Fibroblast of skin of left quadriceps (primary cell): ENCODE measurements at places on chromosomes 4 and X.

DNA sequence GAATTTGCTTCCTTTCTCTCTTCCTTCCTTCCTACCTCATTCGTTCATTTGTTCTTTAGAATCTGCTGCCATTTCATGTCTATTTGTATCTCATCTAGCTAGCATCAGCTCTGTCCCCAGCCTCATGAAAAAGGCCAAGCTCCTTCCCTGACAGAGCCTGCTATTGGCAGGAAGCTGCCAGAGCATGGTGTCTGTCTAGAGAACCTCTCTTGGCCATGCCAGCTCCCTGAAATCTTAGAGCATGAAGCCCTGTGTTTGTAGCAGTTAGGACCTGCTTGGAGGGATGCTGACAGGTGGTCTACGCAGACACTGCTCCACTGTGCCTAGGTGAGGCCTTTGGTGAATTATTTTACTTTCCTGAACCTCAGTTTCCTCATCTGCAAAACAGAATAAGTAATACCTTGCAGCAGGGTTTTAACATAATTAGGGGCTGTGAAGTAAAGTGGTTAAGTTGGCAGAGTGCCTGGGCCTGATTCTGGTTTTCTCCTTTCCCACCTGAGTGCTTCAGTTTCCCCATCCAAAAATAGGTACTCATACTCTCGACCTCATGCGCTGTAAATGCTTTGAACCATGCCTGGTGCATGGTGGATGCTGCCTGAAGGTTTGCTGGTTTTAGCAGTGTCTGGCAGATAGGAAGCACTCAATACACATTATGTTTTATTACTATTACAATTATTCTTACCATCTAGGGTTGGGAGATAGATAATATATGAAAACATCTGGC is 4.7 kb downstream of the PTTG2 start:
- no peak for DNase-seq

- DNase-seq, result no peak
Observed at GRCh38 chr4:154344686-154345085, 146.9 kb downstream of the DCHS2 start.

DNA sequence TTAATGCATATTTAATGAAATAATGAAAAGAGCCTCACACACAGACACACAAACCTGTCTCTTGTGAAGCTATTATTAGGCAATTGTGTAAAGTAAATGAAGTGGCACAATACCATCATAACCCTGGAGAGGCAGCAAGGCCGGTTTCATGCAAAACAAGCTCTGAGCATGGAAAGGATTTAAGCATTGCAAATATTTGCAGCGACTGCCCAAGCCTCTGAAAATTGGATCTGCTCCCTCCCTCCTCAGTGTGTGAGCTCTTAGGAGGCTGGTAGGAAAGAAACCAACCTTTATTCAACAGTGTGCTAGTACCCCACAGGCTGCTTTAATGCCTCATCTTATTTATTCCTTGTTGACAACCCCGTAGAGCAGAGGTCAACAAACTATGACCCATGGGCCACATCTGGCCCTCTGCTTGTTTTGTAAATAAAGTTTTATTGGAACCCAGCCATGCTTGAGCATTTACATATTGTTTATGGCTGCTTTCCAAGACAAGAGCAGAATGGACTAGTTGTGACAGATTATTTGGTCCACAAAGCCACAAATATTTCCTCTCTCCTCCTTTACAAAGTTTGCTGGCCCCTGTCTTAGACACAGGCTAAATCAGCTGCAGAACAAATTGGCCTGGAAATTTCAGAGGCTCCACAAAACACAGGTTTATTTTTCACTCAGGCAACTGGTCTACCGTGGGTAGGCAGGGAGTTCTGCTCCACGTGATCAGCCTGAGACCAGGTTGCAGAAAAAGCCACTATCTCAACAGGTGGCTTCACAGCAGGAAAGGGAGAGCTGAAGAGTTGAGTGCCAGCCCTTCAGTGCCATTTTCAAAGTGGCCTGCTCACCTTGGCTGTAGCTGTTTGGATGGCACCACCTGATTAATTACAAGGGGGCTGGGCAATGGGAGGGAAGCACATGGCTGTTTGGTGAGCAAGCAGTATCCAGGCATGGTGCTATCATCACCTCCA is 16.8 kb downstream of the RS1 start:
- DNase-seq, result no peak

DNA sequence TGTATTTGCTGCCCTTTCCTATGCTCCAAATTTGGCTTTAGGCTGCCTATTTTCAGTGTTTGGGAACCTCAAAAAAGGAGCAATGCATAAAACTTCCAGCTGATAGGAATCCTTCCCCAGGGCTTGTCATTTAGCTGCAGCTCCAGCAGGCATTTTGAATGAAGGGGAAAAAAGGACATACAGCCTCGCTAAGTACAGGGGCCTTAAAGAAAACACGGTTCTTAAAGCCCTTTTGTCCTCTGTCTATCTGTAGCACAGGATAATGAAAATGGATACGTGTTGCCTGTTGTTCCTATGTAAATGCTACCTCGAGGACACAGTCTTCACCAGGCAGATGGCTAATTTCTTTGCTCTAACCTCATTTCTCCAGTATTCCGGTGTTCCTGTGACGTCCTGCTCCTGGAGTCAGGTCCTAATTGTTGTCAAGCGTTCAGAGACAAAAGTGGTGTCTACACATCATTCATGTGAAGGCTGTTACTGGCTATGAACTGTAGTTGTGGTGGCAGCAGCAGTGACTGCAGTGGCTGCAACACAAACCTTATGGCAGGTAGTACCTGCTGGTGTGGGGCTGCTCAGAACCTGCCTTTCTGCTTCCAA is 117.4 kb downstream of the MGST2 start:
- no peak for DNase-seq

GRCh38 chr4:158936238-158936637 is 166.6 kb upstream of the RAPGEF2 start:
- no peak for DNase-seq

DNA sequence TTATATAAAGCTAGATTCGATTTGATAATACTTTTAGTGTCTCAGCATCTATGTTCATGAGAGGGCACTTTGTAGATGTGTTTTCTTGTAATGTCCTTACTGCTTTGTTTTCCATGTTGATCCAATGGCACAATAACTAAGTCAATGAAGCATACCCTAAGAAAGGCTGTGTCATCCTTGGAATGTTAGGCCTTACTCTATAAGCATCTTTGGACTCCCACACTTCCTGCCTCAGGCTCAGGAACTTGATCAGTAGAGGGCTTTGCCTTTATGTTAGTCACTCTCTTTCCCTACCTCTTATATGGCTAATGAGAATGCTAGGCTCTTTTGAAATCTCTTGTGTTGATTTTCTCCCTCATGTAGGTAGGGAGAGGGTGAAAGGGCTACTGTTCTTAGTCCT is 33.2 kb upstream of the EDA2R start:
- DNase-seq, result no peak

- no peak for DNase-seq
Observed at GRCh38 chrX:36160081-36160480, 240.5 kb downstream of the CFAP47 start.

GRCh38 chr4:146834263-146835034 is 111.2 kb downstream of the TTC29 start:
- no peak for DNase-seq

DNA sequence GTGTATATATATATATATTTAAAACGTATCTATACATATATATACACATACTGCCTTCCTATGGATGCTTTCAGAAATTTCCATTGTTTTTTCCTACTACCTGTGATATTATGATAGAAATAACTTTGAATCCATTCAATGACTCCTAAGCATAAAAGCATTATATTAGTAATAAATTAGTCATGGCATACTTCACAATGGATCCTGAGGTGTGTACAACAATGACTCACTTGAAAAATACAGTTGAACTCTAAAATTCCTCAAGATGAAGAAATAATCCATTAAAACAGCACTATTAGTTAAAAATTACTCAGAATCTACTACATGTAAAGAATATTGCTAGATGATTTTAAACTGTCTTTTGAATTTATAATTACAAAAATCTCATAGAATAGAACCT is 201.1 kb downstream of the STPG2 start:
- no peak for DNase-seq

DNA sequence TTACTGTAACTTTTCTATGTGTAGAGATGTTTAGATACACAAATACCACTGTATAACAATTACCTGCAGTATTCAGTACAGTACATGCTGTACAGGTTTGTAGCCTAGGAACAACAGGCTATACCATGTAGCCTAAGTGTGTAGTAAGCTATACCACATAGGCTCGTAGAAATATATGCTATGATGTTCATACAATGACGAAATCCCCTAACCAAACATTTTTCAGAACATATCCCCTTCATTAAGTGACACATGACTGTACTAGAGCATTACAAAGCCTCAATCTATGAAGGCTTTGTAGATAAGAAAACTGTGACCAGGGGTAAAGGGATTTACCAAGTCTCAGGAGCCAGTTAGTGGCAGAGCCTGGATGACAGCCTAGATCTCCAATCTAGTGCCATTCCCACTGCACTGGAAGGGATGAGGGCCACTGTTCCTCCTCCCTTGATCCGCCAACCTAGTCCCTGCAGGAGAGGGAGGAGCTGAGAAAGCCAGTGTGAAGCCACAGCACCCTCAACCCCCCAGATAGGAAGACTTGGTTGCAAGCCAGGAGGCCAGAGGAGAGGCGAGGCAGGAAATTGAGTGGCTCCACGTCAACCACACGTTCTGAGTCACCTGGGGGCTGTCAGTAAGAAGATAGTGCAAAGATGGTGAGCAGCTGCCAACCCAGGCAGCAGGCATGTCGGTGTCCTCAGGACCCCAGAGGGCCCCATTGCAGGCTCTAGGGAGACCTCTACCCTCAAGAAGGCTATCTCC is 227.7 kb downstream of the BCOR start:
- DNase-seq, result no peak

DNA sequence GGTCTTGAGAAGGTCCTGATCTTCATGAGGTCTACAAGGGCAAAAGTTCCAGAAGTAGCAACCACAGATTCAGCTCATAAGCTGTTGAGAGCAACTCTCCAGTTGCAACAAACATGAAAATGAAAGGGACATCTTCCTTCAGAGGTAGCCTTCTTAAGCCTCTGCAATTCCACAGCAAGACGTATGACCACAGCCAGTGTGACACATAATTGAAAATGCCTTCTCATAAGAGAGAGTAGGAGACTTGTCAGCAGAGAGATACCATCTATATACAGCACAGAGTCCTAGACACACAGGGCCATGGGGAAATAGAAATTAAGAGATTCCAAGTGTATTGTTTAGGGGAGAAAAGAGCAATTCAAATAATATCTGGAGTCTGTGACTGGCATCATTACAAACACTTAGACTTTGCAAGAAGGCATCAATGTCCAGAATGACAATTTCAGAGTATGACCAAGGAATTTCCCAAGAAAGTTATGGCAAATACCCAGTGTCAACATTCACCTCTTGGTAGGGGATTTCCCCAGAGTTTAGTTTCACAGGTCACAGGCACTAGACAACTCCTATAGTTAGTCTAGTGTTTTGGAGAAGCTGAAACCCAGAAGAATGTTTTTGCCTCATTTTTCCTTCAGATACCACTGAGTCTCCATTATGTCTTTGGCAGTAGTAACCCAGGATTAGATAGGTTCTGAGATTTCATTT is 340.3 kb downstream of the ZNF674 start:
- DNase-seq, result no peak

DNA sequence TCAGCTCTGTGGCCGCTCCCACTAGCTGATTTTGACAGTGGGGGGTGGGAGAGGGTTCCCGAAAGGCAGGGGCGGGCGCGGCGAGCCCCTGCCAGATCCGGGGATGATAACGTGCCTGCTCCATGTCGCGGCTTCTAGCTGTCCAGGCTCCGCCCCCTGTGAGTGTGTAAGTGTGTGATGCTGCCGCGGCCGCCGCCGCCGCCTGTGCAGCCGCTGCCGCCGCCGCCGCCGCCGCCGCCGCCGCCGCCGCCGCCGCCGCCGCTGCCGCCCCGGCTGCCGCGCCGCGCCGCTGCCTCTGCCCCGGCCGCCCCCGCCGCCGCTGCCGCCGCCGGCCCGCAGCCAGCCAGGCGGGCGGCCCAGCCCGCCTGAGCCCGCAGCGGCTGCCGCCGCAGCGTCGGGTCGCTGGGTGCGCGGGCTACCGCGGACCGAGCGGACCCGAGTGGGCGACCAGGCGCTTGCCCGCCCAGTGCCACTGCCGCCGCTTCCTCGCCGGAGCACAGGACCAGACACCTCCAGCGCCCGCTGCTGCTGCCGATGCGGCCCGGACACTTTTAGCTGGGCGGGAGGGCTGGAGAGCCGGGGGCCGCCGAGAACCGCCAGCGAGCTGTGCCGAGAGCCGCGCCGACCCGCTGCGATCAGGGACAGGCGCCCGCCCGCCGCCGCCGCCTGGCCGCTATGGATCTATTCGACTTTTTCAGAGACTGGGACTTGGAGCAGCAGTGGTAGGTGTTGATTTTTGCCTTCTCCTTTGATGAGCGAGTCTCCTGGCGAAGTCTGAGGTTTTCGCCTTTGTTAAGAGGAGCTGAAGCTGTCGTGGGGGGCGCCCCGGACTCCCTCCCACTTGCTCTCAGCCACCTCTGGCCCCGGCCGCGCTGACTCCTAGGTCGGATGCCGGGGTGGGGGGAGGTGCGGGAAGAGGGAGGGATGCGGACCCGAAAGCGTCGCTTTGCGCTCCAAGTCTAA is at the start of gene AFF2:
AFF2 (plus strand) TSS at position 195 of the 963 bp plus-strand sequence; CDS start at position 676, 481 bp downstream.
- no peak for DNase-seq

DNA sequence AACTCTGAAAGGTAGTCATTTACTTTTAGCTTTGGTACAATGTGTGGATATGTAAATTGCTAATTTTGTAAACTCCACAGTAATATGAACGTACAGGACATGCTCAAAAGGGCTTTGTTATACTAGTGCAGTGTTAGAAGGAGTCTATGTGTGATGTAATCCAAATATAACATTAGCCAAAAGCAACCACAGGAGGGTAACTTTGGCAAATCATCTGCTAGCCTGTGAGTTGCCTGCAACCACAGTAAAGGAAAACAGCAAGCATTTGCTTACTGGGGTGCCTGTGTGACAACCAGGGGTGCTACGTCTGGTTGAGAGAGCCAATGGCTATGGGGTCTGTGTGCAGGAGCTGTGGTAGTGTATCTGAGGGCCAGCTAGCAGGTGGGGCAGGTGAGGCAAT is 245.8 kb downstream of the ADAMTS3 start:
- DNase-seq, result no peak

- DNase-seq, result peak; percentile 24
Observed at GRCh38 chrX:154804957-154805695, at the start of gene MPP1. Gene MPP1, minus strand, starts transcription at chrX:154805485. Its CDS starts 112 bp downstream, at chrX:154805373.

- no peak for DNase-seq
Observed at GRCh38 chr4:2331519-2332200, 69.8 kb upstream of the MXD4 start.

DNA sequence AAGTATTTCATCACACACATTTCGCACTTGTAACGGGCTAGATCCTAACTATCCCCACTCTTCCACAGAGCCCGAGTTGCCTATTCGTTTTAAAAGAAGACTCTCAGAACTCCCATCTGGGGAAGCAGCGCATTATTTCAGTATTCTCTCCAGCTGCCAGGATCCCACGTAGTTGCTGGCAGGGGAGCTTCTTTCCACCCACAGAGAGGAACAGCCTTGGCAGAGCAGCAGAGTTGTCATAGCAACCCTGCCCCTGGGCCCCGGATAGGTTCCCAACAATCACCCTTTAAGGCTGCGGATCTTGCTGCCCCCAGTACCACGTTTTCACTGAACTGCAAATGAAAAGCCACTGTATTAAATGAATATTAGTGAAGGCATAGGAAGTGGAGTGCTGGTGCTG is 106.7 kb downstream of the GPM6A start:
- no peak for DNase-seq
